GM19239 (cell line): ENCODE measurements at places on chromosomes 1 and 21.

- DNase-seq, result no peak
These were observed 62.1 kb upstream of the PROX1 start for GRCh38 chr1:213925531-213926182.

DNA sequence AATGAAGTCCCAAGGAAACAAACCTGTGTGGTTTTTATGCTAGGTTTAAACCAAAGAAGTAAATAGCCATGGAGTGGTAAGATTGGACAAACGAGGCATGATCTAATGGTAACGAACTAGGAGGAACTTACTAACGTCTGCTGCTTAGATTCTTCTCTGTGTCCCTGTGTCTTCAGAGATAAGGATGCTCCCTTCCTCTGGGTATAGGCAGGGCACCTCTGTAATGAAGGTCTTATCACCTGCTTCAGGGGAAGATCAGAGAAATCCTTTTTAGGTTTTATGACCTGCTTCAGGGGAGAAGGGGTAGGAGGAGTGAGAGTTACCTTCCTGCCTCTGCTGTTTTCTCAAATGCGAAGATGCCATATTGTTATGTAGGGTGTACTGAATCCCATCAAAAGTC, 214.9 kb upstream of the L1TD1 start:
- no peak for DNase-seq

- no peak for DNase-seq
These were observed 37.7 kb upstream of the IPO9 start for GRCh38 chr1:201791051-201791778.

- no peak for DNase-seq
These were observed 199.7 kb downstream of the CAMTA1 start for GRCh38 chr1:6984986-6985385.

DNA sequence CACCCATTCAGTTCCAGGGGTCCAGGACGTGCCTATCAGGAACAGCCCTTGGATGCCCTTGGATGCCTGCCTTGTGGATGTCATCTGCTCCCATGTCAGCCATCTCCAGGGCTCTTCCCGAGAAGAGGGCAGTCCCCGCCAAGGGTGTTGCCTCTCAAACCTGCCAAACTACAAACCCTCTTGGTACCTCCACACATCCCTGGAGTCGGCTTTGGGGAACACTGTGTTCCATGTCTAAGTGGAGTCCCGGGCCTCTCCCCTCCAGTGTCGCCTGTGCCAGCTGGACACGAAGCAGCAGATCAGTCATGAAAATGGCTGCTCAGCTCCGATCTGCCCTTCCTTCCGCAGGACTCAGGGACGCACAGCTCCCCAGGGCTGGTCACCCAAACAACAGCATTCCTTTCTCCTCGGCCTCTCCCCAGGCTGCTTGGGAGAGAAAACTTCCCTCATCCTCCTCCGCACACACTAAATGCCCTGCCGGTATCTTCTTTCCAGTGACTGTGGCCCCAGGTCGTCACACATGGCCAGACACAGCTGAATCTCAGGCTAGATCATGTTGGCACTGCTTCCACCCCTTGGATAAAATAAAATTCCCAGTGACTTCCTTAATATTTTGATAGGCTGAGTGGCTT, 53.4 kb downstream of the GALNT2 start:
- DNase-seq, result no peak

DNA sequence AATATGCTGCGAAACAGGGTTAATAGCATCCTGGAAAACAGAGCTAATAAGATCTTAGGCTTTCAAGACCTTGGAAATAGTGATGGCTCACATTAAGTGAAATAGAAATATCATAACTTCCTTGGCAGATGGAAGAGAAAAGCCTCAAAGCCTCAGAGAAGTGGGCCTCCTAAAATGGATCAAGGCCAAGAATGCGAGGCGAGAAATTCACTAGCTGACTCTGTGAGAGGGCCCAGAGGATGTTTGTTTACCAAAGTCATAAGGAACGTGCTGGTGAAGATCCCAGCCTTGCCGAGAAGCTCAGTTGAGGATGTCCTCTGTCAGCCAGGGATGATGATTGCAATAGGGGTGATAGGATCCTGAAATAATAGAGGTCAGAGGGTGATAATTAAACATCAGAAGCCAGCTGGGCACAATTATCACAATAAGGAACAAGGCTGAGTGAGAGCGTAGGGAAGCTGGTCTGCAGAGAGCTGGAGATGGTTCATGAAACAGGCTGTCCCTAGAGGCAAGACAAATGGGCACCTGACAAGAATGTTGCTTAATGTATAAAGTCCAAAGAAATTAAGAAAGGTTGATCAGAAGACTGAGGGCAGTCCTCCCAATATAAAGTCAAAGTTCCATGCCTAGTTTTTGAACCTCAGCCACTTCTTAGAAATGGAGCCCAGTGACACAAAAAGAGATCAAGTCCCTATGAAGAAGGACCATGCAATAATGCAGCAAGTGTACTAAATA, 101.7 kb upstream of the COG2 start:
- DNase-seq, result no peak

DNA sequence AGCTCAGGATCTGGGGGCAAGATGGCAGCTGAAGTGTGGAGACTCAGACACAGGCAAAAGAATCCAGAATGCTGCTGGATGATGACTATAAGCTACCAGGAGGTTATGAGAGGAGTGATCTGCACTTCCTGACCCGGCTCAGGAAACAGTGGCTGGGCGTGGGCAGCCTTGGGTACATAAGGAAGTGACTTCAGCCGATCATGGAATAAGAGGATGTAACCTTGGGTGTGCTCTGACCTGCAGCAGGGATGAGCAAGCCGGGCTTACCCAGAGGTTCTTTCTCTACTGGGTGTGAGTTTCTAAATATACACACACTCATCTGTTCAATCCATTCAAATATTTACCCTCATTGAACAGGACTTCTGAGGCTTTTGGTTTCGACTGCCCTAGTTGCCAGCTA, 62.7 kb downstream of the CD34 start:
- peak; percentile 30 for DNase-seq

DNA sequence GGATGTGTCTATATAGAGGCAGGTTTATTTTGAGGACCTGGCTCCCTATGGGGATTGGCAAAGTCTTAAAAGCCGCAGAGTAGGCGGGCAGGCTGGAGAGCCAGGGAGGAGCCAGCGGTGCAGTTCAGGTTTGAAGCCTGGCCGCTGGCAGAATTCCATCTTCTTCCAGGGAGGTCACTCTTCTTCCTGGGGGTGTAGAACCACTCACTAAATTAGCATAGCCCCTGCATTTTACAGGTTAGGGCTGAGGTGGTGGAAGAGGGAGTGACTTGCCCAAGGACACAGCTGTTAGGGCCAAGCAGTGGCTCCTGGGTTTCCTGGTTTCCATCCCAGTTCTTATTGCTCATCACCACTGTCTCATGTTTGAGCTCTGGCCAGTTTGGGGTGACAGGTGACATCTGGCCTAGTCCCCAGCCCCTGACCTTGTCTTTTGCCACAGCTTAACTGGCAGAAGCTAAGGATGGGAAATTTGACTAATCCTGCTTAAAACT, 1.4 kb downstream of the PINK1 start:
- no peak for DNase-seq

DNA sequence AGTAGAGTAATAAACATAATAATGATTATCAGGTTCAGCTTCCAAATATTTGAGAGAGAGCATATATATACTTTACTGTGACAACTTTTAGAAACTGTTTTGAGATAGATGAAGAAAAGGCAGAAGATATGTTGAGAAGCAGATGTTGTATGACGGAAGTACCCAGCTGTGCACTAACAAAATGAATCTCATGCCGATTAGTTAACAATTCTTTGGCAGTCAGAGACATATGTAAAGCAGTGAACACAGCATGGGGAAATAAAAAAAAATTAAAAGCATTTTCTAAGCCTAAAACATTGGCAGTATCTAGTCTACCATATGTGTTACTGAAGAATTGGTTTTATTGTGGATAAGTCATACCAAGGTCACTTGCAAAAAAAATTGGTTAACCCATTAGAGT, 51.8 kb downstream of the MAGI3 start:
- no peak for DNase-seq
